Sciatic nerve (tissue), 2 donors: ENCODE measurements at places on chromosomes 12 and 14. TPM values are rescaled to one million over a fixed set of nuclear protein-coding genes. Genes with fewer than 3 reads are reported as not detected.
A peak's percentile ranks its signal among the peaks of the same experiment; 100 is the strongest.

GRCh38 chr12:104358353-104359003 lies 54.9 kb downstream of the EID3 start:
- DNase-seq, result peak; percentile 77

DNA sequence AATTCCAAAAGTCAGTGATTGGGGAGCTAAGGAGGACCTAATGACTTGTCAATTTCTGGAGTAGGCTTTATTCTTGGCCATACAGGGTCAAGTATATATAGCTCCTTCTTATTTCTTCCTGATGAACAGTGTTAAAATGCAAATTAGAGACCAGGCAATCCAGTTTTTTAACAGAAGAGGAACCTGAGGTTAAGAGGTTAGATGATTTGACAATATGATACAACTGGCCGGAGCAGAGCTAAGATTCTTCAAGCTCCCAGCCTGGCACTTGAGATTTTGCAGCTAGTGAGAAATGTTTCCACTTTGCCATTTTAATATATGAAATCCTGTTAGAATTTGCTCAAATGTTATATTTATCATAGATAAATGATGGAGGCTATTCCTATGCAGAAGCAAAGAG lies 204.0 kb downstream of the SSPN start:
- no peak for DNase-seq

GRCh38 chr14:50210074-50210473 lies 21.3 kb downstream of the SOS2 start:
- no peak for DNase-seq

DNA sequence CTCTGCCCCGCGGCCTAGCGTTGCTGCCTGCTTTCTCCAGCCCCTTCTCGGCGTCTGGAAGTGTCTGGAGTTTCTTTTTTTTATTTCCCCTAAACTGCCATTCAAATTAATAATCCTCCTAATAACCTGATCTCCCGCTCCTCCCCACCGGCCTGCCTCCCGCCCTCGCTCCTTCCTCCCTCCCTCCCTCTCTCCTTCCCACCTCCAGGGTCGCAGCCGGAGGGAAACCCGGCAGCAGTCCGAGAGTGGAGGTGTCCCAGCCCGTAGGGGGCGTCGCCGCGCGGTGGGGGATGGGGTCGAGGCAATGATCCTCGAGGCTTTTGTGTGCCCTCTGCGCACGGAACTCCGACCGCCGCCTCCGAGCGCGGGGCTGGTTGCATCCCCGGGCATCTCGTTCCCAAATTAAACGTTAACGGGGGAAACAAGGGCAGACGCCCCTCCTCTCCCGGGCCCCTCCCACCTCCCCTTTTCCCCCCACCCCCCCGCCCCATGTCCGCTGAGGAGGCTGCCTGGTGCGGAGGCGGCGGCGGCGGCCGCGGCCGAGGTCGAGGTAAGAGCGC lies 1.0 kb upstream of the SOCS2 start:
- DNase-seq, result peak; percentile 87

DNA sequence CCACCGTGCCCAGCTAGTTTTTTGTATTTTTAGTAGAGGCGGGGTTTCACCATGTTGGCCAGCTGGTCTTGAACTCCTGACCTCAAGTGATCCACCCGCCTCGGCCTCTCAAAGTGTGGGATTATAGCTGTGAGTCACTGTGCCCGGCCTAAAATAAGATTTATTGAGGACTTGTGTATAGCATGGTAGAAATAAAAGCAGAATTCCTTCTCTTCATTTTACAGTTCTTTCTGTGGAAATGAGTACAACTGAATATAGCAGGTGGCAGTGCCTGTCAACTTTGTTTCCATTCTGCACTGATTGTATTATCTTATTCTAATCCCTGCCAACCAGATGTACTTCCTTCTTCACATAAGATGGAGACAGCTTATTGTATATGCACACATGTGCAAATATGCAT lies 41.0 kb downstream of the DIP2B start:
- no peak for DNase-seq

GRCh38 chr12:106586803-106587684 lies 4.2 kb downstream of the RFX4 start:
- DNase-seq, result no peak

DNA sequence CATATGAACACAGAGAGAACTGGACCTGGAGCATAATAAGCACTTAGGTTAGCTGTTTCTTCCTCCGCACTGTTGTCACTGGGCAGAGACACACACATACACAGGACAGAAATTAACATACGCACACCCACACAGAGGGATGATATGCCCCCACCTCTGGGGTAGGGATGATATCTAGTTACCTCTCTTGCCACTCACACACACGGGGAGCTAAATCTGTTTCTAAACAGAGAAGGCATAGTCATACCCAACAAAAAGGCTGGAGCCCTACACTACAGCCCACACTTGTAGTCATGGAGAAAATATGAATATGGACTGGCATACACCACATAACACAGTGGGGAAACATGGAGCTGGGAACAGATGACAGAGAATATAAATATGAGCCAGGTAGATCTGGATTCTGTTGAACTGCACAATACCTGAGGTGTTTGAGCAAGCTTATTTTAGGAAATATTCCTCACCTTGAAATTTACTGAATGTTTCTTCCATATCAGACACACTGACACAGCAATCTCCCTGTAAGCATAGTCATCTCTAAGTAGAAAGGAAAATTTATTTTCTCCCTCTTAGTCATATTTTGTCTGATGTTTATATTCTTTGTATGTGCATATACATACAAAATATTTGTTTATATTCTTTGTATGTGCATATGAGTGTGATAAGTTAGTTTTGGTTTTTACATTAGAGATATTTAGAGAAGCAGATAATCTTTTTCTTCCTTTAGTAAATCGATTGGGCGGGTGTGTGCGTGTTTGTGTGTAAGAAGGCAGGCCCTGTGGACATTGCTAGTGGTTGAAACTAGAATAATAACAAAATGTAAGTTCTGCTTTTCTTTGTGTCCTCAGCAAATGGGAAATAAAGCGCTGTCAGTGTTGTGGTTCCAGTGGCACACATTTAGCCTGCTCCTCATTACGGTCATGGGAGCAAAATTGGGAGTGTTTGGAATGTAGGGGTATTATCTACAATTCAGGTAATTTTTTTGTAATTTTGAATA lies 20.9 kb upstream of the SCFD1 start:
- no peak for DNase-seq

DNA sequence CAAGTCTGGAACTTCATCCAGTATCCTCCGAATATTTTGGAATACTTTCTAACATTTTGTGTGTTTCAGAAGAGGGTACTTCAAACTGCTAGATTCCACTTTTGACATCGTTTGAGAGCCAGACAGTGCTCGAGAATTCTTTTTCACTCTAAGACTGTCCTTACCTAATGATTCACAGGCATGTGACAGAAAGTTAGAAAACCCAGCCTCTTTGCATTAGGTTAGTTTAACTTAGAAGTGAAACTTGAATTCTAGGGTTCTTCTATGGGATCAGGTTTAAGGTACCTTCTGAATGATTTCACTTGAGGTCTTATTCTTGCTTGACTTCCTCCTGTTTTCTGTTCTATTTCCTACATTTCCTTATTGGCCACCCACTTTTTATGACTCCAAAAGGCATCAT lies 431.8 kb downstream of the SLC6A15 start:
- no peak for DNase-seq

DNA sequence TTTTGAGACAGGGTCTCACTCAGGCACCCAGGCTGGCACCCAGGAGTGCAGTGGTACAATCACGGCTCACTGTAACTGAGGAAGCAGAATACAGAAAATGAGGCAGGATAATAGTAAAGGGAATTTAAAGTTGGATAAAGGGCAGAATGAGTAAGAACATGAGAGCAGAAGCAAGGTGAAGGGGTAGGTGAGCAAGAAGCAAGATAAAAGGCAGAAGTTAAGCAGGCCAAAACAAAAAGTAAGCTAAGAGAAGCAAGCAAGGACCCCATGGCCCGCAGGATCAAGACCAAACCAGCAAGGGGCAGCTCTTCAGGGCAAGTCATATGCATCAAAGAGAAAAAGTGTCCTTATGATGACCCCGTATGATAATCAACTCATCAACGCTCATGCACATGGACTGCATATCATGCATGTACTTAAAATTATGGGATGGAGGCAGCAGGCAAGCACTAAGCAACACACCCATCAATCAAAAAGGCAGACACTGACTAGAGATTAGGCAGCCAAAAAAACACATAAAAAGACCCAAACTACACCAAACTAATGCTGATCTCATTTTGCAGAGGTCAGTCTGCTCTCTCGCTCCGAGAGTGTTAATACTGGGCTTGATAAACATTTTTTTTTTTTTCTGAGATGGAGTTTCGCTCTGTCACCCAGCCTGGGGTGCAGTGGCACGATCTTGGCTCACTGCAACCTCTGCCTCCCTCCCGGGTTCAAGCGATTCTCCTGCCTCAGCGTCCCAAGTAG lies 11.6 kb downstream of the TIMELESS start:
- no peak for DNase-seq

- no peak for DNase-seq
Measured at GRCh38 chr12:124230117-124230757, 64.7 kb upstream of the RFLNA start.

DNA sequence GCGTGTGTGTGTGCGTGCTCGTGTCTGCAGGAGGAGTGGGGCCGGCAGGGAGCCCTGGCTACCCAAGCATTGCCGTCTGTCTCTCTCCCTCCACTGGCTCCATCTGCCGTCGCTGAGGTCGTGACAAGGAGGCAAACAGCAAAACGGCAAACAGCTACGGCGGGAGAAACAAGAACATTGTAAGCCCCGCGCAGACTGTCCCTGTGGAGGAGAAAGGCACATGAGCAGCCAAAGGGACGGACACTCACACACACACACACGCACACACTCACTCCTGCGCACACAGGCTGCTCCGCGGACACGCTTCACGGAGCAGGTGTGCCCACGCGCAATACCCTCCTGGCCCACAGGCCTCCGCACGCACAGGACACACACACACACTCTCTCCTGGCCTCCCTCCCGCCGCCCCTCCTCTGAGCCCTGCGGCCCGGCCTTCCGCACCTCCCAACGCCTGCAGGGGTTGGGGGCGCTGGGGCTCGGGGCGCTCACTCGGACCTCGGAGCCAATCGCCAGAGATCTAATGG lies 905 bp downstream of the CISTR start:
- no peak for DNase-seq

DNA sequence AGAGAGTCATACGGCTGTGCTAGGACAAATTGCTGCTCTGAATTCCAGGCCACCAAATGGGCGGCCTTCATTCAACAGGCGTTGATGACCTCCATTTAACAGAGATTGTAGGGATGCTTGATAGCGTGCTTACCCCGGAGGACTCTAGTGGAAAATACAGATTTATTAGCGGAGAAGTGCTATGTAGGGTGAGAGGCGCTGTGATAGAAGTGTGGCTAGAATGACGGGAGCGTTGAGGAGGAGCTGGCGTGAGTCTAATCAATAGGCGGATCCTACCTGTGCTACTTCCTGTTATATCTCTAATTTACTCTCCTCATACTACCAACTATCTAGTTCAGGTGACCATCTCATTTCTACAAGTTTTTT lies 668 bp downstream of the MRPS35 start:
- DNase-seq, result no peak

- DNase-seq, result no peak
Measured at GRCh38 chr12:5070090-5070489, 26.4 kb downstream of the KCNA5 start.

GRCh38 chr12:120363274-120363855 lies 5.6 kb downstream of the MSI1 start:
- DNase-seq, result no peak

DNA sequence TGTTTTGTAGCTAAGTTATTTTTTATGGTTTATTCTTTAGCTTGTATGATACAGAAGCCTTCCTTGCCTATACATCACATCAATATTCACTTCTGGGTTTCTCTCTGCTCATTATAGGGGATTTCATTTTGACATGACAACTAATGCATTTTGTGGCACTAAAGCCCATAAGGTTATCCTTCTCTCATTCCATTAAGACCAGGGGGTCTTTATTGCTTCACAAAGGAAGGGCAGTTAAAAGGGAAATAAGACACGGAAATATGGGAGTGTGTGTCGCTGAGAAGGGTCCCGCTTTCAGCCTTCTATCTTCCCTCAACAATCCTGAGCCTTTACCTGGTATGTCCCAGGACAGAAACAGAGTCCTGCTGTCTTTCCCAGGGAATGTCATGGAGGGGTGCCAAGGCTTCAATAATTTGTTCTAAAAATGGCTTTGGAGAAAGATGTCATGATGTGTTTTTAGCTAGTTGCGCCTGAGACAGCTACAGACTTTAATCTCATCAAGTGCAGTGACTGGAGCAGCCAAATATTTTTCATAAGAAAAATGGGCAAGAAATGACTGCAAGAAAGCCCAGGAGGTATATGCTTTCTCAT lies 1145.4 kb upstream of the TMEM132C start:
- DNase-seq, result no peak

GRCh38 chr12:18967814-18968213 lies 161.7 kb upstream of the PLEKHA5 start:
- no peak for DNase-seq

DNA sequence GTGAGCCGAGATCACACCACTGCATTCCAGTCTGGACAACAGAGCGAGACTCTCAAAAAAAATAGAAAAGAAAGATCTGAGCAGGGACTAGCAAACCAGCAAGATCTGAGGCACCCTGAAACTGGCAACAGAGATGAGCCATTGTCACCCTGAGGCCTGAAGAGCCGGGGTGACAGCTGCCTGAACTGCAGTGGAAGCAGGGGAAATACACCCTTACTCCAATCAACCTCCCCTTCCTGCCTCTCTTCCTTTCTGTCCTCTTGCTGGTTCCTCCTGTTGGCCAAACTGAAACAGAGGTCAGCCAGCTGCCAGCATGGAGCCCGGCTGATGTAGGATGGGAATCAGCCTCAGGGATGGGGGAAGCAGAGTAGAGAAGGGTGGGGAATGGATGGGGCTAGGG lies 192.0 kb downstream of the CHST11 start:
- no peak for DNase-seq

DNA sequence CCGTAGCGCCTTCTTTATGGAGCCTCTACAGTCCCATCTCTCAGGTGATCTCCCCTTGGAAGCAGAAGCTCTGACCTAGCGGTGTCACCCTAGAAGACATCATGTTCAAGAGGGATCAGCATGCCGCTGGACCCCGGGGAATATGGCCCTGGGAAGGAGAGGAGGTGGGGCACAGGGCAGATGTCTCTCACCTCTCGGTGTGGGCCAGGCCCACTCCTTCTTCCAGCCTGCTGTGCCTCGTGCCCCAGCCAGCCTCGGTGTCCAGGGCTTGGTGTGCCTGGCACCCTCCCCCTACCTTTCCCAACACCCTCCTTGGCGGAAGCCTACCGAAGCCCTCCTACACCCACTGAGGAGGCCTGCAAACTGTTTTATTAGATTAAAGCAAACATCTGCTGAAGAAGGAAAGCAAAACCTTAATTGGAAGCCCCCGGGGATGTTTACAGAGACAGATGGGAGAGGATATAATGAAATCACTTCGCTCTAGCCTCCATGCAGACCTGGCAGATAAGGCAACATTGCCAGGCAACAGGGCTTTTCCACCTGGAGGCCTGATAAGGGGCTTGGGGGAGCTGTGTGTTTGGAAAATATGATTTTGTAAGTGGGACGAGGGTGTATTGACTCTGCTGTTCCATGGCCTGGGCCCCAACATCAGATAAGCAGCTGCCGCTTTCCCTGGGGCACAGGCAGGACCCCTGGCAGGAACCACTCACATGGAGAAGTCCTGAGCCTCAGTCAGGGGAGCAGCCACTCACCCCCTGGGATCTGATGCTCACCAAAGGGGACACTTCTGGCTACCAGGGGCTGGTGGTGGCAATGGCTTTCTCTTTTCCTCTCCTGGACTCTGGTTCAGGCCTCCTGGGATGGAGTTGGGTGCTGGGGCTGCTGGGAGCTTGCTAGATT lies 5.7 kb upstream of the CHGA start:
- DNase-seq, result no peak

The DUSP6 gene
- total RNA-seq, result 93.3 TPM

The FLVCR2 gene
- total RNA-seq, result 56.4 TPM

The SPATS2 gene
- 14.8 TPM for total RNA-seq

The RFX4 gene
- total RNA-seq, result not detected

The OLR1 gene
- total RNA-seq, result 33.1 TPM

The ACSM4 gene
- total RNA-seq, result not detected

The TAMALIN gene
- total RNA-seq, result 124 TPM

The CIROP gene
- not detected for total RNA-seq
